Motor neuron (in vitro differentiated cells): ENCODE measurements at places on chromosomes 1 and 21. TPM values are rescaled to one million over a fixed set of nuclear protein-coding genes. Genes with fewer than 3 reads are reported as not detected.

The CCDC28B gene
- 37.9 and 43.3 TPM in 2 replicates for total RNA-seq

The DCDC2B gene
- total RNA-seq, result 2.2 and 2.7 TPM in 2 replicates

The NUP210L gene
- 0.25 and 0.33 TPM in 2 replicates for total RNA-seq

The DIRAS3 gene
- 0.47 and 0.73 TPM in 2 replicates for total RNA-seq

The ERICH3 gene
- total RNA-seq, result 0.11 and 0.50 TPM in 2 replicates

The NTMT2 gene
- total RNA-seq, result not detected in 2 replicates

The SRGAP2C gene
- 14.6 and 17.7 TPM in 2 replicates for total RNA-seq

The HSD3B2 gene
- total RNA-seq, result 0.41 TPM in 1 of 2 replicates, not detected in the other

The SIKE1 gene
- total RNA-seq, result 81.9 and 92.8 TPM in 2 replicates

The UQCRHL gene
- total RNA-seq, result 4.9 and 7.2 TPM in 2 replicates

The ANXA9 gene
- total RNA-seq, result 1.1 and 1.5 TPM in 2 replicates

The BSND gene
- total RNA-seq, result 0.13 and 0.18 TPM in 2 replicates

The HHAT gene
- total RNA-seq, result 12.5 and 13.8 TPM in 2 replicates

The CD1D gene
- total RNA-seq, result not detected in 2 replicates

The LIN28A gene
- 6.0 and 6.3 TPM in 2 replicates for total RNA-seq
